ENCODE measurements at places on chromosomes 2 and 18.

GRCh38 chr2:66538291-66538690, 103.4 kb downstream of the MEIS1 start:
- DNase-seq = no peak

GRCh38 chr2:26380281-26380680, 21.4 kb upstream of the DRC1 start:
- DNase-seq = no peak

DNA sequence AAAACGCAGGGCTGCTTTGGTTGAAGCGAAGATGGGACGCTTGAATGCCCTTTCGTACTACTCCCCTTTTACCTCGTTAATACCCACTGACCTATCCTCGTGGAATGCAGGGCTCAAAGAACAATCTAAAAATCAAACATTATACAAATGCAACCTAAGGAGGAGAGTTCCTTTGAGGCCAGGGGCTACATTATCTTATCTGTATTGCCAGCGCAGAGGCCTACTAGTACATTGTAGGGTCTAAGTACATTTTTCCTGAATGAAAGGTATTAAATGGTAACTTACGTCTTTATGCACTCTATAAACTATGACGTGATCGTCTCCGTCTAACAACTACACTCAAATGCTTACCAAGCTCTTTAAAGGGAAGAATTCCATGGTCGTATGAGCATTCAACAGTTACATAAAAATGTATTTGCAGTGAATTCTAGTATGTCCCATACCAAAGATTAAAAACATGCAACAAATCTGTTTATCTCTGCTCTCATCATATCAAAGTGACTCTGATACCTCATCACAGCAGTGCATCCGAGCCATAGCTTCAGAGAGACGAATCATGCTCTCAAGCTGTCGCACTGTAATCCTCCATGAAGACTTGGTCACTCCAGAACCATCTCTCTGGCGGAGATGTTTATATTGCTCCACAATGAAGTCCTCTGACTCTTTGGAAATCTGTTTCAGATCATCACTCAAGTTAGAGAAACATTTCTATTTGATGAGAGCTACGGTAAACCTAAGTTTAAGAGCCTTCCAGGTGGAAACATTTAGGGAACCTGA, 14.1 kb upstream of the LCT start:
- DNase-seq = no peak

DNA sequence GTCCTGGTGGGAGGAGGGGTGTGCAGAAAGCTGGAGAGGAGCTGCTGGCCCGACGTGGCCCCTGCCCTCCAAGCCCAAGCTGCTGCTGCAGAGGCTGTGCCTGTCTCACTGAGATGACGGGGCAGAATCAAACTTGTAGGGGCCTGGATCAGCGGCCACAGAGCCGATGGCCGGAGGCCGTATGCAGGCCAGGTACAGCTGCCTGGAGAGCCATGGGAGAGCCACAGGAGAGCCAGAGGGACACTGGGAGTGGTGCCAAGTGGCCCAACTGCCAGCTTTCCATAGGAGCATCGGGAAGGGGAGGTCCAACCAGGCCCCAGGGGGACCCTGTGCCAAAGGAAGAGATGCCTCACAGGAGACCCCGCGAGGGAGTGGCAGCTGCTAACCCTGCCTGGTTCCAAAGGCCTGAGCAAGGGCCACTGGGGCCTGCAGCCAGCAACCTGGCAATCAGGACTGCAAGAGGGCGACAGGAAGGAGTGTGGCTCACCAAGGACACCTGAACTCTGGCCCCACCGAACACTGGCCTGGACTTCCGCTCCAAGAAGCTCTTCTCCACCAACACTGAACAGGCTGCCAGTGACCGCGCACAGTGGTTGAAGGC, 70.7 kb downstream of the HDAC4 start:
- no peak for DNase-seq

- DNase-seq = no peak
Measured at GRCh38 chr2:143936848-143937722, 582.8 kb downstream of the ZEB2 start.

GRCh38 chr18:56238576-56238975, 399.8 kb downstream of the TXNL1 start:
- no peak for DNase-seq

GRCh38 chr2:9319338-9319715, 104.0 kb downstream of the ITGB1BP1 start:
- DNase-seq = no peak

GRCh38 chr2:28522481-28522880, 26.6 kb downstream of the PLB1 start:
- DNase-seq = no peak

DNA sequence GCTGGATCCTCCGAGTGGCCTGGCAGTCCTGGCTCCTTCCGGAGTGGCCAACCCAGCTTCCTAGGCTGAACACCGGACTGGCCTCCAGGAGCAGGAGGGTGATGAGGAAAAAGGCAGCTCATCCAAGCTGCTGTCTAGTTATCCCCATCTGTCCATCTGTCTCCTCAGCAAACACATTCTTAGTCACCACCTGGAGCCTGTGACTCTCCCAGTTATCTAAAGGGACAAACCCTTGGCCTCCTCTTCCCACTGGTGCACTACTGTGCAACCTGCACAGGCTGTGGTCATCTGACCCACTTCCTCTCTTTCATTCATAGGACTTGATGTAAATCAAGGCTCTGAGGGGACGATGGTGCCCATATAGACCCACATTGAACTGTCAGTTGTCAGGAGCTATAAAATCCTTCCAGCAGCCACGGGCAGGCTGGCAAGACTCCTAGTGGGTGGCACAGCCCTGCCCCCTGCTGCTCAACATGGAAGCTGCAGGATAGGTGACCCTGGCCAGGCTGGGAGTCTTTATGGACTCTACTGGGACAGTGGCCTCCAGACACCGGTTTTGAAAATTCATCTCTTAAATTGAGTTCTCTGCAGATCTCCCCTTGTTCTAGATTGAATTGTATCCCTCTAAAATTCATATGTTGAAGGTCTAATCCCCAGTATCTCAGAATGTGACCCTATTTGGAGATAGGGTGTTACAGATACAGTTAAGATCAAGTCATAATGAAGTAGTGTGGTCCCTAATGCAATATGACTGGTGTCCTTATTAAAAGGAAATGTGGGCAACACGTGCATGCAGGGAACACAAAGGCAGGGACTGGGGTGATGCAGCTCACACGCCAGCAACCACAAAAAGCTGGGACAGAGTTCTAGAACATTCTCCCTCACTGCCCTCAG, 29.3 kb upstream of the DUSP2 start:
- no peak for DNase-seq

DNA sequence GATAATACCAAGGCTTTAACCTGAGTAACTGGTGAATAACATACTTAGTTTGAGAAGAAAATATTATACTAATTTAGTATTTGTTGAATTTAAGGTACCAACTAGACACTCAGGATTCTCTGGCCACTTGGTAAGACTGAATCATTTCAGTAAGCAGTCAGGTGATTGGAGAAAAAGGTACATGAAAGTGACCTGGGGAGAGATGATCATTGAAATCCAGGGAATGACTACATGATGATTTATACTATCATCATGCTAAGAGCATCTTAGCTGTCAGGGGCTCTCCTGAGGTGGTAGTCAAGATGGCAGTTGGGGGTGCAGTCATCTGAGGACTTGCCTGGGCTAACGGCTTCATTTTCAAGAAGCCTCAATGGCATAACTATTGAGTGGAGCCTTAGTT, 571.2 kb upstream of the ACVR2A start:
- no peak for DNase-seq

GRCh38 chr2:231196592-231196991, 1.8 kb upstream of the ARMC9 start:
- no peak for DNase-seq

DNA sequence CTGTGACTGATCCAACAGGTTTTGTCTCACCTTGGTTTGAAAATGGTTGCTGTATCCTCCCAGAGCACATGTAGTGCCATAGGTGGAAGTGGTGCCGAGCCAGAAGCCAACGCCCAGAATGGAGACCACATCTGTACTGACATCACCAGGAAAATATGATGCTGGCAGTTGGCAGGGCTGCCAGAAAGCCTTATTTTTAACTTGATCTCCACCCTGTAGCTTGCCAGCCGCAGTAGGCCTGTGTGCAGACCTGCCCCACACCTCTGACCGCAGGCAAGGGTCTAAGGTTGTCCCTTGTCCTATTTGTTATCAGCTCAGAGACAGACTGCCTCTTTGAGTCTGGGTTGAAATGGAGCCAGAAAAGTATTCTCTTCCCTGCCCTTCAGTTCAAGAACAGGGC, 123.5 kb upstream of the EML6 start:
- no peak for DNase-seq

GRCh38 chr2:64655873-64656272, 2.2 kb upstream of the SERTAD2 start:
- DNase-seq = no peak

GRCh38 chr2:197883354-197884032, 79.1 kb downstream of the PLCL1 start:
- no peak for DNase-seq

DNA sequence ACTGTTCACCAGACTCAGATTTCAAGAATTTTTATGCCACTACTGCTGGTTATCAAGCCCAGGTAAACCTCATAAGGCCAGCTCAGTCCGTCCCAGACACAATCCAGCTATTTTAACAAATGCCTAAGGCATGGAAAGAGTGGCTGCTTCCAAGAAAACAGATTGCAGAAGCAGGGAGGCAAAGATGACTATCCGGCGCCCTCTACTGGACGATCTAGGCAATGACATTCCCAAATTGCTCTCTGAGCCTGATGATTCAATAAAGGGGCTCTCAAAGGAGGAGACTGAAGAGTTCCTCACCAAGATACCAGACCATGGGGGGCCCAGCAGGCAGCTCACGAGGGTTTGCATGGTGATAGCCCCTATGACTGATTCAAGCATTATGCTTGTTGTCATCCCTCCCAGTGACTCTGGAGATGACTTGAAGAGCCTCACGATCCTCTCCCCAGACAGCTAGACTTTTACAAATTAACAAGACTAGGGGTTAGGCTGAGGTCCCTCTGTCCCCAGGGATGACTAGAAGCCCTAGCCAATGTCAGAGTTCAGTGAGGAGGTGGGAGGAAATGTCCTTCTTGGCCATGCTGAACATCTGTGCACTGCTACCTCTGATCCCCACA, 25.0 kb downstream of the SERPINB8 start:
- no peak for DNase-seq

- no peak for DNase-seq
Measured at GRCh38 chr2:182355815-182356214, 71.0 kb downstream of the PDE1A start.

- no peak for DNase-seq
Measured at GRCh38 chr2:68414876-68415275, 49.8 kb downstream of the PLEK start.

DNA sequence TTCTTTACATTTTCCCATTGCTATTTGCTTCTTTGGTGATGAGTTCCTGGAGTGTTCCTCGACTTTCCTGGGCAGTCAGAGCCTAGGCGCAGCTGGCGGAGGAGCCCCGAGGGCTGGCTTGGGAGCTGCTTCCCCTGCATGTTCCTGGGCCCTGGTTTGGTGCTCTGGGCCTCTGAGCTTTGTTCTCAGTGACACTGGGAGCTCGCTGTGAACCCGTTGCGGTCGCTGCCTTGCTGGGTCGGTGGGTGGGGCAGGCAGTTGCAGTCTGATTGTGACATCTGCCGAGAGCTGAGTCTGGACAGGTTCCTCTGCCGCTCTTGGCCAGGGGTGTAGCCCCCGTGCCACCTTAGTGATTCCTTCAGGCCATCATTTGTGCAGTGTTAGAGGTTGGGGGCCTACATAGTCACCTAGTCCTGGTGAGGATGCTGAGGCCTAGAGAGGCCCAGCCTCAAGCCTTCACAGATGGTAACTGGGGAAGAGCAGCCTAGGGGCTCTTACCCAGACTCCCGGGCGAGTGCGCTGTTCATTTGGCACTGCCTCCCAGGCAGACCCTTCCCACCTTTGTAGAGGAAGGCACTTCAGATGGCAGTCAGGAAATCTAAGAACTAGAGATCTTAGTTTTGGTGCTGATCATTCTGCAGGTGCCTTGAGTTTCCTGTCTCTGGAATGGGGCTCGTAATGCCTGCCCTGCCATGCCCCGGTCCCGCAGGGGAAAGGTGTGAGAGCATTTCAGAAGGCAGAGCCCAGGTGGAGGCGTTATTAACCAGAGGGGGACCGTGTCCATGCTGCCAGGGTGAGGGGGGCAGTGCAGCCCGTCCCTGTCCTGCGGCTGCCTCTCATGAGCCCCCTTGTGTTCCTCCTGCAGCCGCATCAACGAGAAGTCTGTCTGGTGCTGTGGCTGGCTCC, 8.4 kb downstream of the ASB1 start:
- DNase-seq = no peak

DNA sequence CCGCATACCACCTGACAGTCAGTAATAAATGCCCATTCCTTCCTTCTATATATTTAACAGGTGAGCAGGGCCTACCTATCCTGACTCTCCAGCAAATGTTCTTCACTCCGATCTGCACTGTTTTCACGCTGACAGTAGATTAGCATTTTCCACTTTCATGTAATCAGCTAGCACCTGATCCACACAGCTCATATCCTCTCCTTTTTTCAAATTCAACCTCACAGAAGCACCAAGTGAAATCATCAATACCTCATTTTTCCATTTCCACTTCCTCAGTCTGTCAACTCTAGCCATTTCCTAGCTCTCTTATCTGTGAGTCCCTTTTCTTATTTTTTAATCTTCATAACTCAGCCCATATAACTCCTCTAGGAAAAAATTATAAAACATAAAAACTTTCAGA, 402.8 kb downstream of the ZEB2 start:
- no peak for DNase-seq

GRCh38 chr2:240390091-240391073, 45.1 kb upstream of the GPC1 start:
- no peak for DNase-seq

- DNase-seq = no peak
Measured at GRCh38 chr2:144454466-144455287, 65.2 kb downstream of the ZEB2 start.

GRCh38 chr2:66370824-66371223, 64.1 kb upstream of the MEIS1 start:
- DNase-seq = no peak

DNA sequence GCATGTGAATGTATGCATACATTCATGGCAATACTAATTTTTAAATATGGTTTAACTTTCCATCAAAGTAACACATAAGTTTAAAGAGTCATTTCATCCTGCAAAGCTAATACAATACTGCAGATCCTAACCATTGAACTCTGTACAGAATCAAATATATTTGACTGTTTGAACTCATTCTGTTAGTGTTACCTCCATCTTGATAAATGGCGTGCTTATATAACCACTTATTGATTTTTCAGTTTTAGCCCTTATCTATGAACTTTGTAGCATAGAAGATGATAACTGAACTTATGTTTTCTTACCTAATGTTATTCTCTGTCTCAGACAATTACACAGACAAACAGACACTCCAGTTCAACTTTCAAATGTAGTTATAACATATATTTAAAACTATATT, 731.0 kb upstream of the LRATD1 start:
- DNase-seq = no peak

DNA sequence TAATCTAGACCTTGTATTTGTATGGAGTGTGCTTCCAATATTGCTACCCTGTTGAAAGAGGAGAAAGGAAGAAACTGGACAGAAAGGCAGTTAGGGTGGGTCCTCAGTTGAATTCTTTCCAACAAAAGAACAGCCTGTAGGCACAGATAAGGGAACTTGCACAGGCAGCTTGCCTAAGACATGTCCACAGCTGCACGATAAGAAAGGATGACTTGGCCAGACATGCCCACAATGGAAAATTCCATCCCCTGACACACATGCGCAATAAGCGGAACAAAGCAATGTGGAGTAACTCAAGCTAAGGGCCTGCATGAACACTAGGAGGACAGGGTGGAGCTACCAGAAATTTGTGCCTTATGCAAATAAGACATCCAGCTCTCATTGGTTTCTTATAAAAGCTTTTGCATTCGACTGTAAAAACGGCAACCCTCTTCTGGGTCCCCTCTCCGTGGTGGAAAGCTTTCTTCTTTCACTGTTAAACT, 1084.7 kb upstream of the NXPH2 start:
- DNase-seq = no peak
